ENCODE measurements at places on chromosomes 4 and X.

DNA sequence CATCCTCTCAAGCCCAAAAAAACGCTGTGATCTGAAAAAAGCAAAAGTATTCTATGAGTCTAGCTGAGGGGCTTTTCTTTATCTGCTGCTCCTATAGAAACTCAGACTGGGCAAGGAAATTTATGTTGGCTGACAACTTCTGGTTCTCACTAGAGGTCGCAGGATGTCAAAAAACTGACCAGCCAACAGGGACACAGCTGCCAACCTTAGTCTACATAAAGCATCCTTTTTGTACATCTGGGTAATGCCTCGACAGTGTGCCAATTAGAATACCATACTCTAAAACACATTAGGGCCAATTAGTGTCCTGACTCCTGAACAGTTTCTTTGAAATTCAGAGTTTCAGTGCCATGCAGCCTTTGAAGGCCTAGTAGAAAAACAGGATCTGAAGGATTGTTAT is 8.8 kb upstream of the TLL1 start:
- DNase-seq, result no peak

DNA sequence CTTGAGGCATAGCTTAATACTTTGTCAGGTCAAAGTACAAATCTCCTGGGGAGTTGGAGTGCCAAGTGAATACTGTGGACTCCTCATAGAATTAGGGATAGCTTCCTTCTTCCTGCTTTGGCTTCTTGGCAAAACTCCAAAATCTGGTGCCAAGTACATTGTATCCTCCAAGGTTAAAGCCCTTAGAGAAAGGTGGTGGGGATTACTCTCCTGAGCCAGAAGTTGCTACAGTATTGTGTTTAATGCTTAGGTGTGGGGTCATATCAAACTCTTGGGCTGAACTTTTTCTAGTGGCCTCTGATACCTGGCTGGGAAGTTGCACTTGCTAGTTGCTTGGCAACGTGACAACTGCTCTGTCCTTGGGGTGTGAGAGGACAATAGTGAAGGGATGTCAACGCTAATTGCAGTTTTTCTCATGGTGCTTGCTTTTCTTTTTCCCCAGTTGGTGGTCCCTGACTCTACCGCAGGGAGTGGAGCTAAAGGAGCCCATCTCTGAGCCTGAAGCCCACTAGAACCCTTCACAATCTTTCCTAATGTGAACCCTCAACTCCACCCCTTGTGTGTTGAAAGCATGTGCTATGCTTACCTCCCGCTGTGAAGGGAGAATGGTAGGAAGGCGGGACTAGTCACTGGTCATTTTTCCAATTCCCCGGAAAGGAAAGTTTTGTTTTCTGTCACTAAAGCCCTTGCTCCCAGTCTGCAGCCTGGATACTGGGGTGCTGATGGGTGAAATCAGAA is 35.5 kb downstream of the DLG3 start:
- DNase-seq, result no peak

DNA sequence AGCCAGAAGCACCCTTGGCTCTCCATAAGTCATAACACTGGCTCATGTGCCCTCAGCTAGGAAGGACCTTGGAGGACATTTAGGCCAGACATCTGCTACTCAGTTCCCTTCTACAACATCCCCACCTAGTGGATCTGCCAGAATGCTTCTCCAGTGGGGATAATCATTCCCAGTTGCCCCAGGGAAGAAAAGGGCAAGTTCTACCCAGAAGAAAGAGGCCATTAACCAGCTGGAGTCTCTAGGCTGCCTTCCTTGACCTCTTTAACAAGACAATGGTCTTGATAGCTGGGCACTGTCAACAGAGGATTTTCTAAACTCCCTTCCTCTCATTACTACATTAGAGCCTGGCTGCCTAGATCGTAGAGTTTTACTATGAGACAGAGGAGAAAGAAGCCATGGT is 42.0 kb downstream of the LGI2 start:
- DNase-seq, result no peak

DNA sequence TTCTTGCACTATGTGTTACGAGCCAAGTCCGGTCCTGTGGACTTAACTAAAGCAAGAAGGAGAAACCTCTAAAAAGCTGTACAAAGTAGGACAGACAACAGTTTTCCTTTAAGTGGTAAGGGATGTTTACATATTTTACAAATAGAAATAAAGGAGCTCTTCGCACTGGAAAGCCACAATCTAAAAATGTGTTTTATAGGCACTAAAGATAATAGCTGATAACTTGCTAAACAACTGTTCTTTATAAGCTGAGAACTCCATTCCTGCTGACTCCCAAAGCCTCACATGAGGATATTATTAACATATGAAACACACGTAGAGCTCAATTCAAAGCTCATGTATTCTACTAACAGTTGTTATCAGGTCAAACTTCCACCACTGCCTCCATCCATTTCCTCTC is 519.9 kb downstream of the INPP4B start:
- no peak for DNase-seq

DNA sequence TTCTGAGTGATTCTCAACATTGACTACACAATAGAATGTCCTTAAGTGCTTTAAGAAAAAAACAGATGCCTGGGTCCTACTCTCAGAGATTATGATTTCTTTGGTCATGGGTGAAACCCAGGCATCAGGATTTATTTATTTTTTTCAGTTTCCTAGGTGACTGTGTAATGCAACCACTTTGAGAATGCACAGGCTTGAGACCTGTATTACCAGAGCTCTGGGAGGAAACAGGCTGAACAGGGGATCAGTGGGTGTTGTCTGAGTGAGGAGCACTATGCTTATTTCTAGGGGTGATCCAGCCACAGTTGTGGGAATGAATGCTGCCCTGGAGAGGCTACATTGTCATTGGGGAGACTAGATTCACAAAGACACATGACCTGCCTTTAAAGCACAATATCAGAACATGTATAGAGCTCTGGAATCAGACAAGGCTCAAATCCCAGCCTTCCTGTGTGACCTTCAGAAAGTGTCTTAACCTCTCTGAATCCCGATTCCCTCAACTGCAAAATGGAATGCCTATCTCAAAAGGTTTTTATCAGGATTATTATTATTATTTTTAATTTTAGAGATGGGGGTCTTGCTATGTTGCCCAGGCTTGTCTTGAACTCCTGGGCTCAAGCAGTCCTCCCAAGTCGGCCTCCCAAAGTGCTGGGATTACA is 61.6 kb upstream of the PRPS1 start:
- no peak for DNase-seq

GRCh38 chr4:139798456-139798855 is 132.8 kb downstream of the MGST2 start:
- DNase-seq, result no peak

- no peak for DNase-seq
Measured at GRCh38 chrX:150014525-150014924, 76.2 kb upstream of the EOLA2 start.

DNA sequence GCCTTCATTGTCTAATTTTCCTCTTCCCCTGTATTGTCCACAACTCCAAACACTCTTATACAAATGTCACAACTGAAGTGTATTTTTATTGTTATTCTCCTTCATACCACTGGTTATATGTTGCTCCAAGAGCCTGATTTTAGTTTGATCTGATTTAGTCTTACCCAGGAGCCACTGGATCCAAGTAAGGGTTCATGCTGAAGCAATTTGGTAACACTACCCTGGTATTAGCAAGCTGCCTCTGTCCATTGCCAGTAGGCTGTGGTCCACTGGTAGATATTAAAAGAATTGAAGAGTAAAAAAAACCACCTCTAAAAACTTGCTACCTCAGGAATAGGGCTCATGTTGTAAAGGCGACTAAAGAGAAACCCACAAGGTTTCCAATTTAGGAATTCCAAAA is 41.2 kb downstream of the AMOT start:
- DNase-seq, result no peak

- DNase-seq, result no peak
Measured at GRCh38 chr4:106385853-106386393, 17.3 kb upstream of the GIMD1 start.

GRCh38 chr4:41364876-41365275 is 108.1 kb downstream of the UCHL1 start:
- no peak for DNase-seq
